ENCODE measurements at places on chromosomes 16 and 17. TPM values are rescaled to one million over a fixed set of nuclear protein-coding genes. Genes with fewer than 3 reads are reported as not detected.

DNA sequence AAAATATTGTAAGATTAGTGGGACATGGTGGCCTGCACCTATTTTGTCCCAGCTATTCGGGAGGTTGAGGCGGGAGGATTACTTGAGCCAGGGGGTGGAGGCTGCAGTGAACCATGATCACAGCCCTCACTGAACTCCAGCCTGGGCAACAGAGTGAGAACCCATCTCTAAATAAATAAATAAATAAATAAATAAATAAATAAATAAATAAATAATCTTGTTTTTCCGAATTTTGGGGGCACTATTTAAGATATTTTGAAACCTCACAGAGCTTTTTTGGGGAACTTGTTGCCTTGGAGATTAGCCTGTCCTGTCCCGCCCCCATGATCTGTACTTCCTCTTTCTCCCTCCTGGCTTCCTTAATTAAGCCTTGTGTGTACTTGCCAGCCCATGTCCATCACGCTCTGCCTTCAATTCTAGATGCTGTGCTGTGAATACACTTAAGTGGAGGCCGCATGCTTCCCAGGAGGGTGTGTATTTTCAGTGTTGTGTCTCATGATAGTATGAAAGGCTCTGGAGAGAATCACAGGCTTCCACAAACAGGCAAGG lies 4.4 kb downstream of the LGALS9 start:
- no peak overlapping the region for H3K4me3 ChIP-seq
- no peak overlapping the region for H3K27ac ChIP-seq
- peaks cover 9% of the 10 kb centered on the region for H3K4me1 ChIP-seq
- H3K36me3 ChIP-seq, result no peaks in the 10 kb centered on the region
- H3K27me3 ChIP-seq, result no peaks in the 10 kb centered on the region

DNA sequence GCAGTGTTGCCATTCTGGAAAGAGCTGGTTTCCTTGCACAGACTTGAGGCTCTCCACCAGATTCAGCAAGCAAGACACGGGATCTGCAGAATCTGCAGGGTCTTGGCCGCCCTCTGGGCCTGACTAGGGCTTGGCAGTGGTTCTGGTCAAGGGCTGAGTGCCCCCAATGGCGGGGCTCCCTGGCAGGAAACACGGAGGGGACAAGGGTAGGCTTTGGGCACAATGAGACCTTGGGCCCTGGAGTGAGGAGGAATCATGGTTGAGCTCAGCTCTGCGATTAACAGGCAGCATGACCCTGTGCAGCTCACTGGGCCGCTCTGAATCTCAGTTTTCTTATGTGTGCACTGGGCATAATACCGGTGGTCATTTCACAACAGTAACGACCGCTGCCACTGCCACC lies 249.9 kb downstream of the GSG1L start:
- no peaks in the 10 kb centered on the region for H3K4me1 ChIP-seq
- H3K27me3 ChIP-seq, result 0 out of 2 replicates have a peak, but pooled peaks cover 9% of the 10 kb centered on the region
- no peaks in the 10 kb centered on the region for H3K36me3 ChIP-seq
- no peak overlapping the region for H3K27ac ChIP-seq

GRCh38 chr17:28889996-28890395 lies 7.5 kb downstream of the FLOT2 start:
- DNase-seq, result no peak
- no peak overlapping the region for H3K27ac ChIP-seq
- no peaks in the 10 kb centered on the region for H3K36me3 ChIP-seq
- H3K4me1 ChIP-seq, result peaks cover 4% of the 10 kb centered on the region

Gene HOXB6
- total RNA-seq, result 64.8 TPM
